ENCODE measurements at places on chromosomes 6 and 20. TPM values are rescaled to one million over a fixed set of nuclear protein-coding genes. Genes with fewer than 3 reads are reported as not detected.

Gene OR2B6
- total RNA-seq: not detected

Gene PDE7B
- total RNA-seq: 0.14 TPM

Gene DSP
- 0.26 TPM for total RNA-seq

Gene TGM3
- total RNA-seq: not detected

Gene SLC24A3
- 0.99 TPM for total RNA-seq

Gene PSMB1
- 102 TPM for total RNA-seq

Gene FAM217A
- not detected for total RNA-seq

Gene NKX2-2
- total RNA-seq: not detected

Gene MMP24
- total RNA-seq: 0.16 TPM
